ENCODE measurements at places on chromosomes 5 and 9. TPM values are rescaled to one million over a fixed set of nuclear protein-coding genes. Genes with fewer than 3 reads are reported as not detected.

GRCh38 chr5:148962761-148963324 lies 100.0 kb downstream of the SH3TC2 start:
- no peak for DNase-seq

DNA sequence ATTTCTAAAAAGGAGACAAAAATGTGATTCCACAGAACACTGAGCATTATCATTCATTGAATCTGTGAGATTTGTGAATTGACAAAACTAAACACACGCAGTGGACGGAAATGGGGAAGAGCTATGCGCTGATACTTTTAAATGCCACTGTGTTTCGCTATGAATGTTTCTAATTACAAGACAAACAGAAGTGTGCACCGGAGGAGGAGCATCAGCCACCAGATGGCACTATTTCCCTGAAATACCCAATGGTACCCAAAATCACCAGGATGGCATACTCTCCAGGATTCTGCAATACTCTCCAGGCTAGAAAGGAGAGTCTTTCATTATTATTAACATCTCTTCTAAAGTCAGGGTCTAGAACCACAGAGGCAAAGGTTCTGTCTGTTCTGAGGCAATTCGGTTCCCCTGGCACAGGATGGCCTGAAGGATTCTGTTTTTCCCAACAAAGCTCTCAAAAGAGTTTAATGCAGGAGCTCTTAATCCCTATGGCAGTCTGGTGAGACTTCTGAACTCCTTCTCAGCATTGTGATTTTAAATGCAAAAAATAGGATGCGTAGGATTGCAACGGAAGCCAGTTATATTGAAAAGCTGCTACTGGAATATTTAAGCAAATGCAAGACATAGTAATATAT lies 13.8 kb upstream of the PUM3 start:
- peak; percentile 62 for DNase-seq

GRCh38 chr5:152634586-152634985 lies 229.5 kb upstream of the NMUR2 start:
- DNase-seq: no peak

GRCh38 chr5:147805030-147805454 lies 22.5 kb upstream of the JAKMIP2 start:
- peak; percentile 17 for DNase-seq

DNA sequence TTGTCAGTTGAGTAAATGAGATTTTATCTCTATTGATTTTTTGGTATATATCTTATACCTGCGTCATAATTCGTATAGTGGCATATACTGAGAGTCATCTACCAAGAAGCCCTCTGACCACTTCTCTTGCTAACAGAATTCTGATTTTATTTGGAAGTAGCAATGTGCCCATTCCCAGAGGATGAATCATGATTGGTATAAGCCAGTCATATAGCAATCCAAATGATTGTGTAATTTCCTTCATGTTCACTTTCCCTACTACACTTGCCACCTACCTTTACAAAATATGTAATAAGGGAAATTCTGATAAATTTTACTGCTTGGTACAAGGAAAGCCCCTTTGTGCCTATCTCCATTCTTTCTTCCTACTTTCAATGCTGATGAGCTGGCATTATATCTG lies 16.1 kb upstream of the ZNF462 start:
- no peak for DNase-seq

- DNase-seq: no peak
Measured at GRCh38 chr5:125888358-125888757, 534.9 kb upstream of the GRAMD2B start.

DNA sequence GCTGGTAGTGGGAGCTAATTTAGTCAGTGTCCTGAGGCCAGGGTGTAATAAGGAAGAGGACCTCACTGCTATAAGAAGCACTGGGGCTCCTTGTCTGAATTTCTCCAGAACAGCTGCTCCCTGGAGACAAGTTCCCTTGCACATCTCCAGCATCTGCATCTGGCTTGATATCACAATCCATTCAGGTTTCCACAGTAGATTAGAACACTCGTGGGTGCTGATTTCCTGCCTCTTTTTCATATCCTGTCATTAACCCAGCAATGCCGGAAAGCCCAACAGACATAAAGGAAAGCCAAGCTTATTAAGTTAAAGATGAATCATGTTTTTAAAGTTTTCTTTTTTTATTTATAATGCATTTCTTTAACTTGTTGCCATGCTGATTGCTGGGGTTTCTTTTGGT lies 232.3 kb upstream of the WWC1 start:
- no peak for DNase-seq

- no peak for DNase-seq
Measured at GRCh38 chr5:97073420-97073819, 69.0 kb downstream of the LIX1 start.

DNA sequence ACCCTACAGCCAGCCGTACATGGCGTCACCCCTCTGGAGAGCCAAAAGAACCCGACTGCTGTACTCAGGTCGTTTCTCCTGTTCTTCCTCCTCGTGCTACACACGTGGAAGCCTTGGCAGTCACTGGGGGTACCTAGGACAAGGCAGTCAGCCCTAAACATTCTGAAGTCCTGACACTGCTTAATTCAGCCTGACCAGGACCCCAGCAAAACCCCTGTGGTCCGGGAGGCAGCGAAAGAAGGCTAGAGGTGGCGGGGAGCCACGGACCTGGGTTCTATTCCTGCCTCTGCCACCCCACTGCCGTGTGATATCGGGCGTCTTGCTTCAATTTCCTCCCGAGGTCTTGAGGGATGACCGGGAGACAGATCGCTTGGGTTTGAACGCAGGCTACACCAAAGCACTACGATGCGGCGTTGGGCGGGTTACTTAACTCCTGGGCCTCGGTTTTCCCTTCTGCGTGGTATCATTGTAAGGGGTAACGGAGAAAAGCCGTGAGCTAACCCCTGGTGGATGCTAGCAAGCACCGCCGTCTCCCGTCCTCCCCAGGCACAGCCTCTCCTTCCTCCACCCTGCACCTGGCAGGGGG lies 429 bp upstream of the ARL10 start:
- DNase-seq: no peak

GRCh38 chr5:145739843-145740242 lies 95.3 kb downstream of the PRELID2 start:
- DNase-seq: no peak

- DNase-seq: no peak
Measured at GRCh38 chr9:77898864-77899263, 132.7 kb downstream of the GNAQ start.

GRCh38 chr5:37520811-37521210 lies 141.7 kb downstream of the WDR70 start:
- no peak for DNase-seq

GRCh38 chr9:77772646-77773045 lies 124.5 kb upstream of the GNA14 start:
- no peak for DNase-seq

- no peak for DNase-seq
Measured at GRCh38 chr5:146015001-146015400, 78.6 kb downstream of the SH3RF2 start.

DNA sequence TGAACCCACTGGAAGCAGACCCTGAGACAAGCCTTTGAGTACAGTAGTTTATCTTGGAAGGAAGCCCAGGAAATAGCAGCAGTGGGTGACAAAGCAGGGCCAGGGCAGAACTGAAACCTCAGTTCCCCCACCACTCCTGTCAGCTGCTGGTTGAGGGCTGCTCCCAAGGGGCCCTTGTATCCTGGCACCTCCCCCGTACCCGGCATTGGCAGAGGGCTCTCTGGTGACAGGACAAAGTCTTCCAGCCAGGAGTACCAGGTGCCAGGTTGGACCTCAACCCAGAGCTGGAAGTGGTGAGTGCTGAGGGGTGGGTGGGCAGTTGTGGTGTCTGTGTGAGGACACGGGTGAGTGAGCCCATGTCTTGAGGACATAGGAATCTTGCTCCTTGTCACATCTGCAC lies 123.3 kb downstream of the PHF2 start:
- no peak for DNase-seq

The GABRA1 gene
- not detected for total RNA-seq

The SOWAHA gene
- 68.7 TPM for total RNA-seq

The ACOT12 gene
- total RNA-seq: not detected

The TSSK1B gene
- total RNA-seq: not detected

The PCDHA3 gene
- 8.8 TPM for total RNA-seq

The FOXI1 gene
- total RNA-seq: not detected

The CAMK2A gene
- total RNA-seq: 0.32 TPM

The RASGEF1C gene
- total RNA-seq: 3.0 TPM

All from transverse colon (tissue), 4 donors.